NCI-H446 (cell line): ENCODE measurements at places on chromosomes 7 and 10.

- no peak for DNase-seq
These were observed 308.2 kb downstream of the PPP1R3A start for GRCh38 chr7:113610572-113610971.

- no peak for DNase-seq
These were observed 17.9 kb downstream of the ZNF316 start for GRCh38 chr7:6654842-6655610.

- peak; percentile 25 for DNase-seq
These were observed 500 bp downstream of the CUL1 start for GRCh38 chr7:148699024-148699781.

DNA sequence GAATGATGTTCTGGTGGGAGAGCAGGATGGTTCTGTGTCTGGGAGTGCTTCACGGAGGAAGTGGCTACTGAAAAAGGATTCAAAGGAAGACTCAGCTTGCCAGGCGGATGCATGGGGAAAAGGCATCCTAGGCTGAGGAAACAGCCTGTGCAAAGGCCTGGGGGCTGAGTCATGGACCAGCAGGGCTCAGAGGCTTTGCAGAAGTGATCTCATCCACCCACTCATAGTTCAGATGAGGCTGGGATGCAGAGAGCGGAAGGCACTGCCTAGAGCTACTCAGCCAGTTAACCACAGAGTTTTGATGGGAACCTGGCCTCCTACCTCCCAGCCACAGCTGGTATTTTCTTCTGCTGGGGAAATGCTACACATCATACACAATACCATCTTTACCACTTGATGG, 15.8 kb upstream of the ADAMTS14 start:
- no peak for DNase-seq

DNA sequence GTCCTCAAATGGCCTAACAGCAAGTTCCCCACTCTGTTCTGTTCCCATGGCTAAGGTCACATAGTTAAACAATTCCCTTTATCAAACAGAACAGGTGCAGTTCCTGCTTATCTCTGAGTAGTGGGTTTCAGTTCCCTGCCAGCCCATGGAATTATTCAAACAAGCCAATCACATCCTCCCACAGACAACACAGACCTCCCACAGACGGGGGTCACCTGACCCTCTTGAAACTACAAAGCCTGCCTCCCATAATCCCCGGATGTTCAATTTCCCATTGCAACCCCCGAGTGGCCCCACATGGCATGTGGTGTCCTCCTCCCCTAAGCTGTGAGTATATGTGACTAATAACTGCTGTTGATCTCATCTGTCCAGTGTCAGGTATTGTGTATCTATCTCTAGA, 64.1 kb downstream of the TMEM168 start:
- DNase-seq, result no peak
